ENCODE measurements at places on chromosomes 3 and 15.

DNA sequence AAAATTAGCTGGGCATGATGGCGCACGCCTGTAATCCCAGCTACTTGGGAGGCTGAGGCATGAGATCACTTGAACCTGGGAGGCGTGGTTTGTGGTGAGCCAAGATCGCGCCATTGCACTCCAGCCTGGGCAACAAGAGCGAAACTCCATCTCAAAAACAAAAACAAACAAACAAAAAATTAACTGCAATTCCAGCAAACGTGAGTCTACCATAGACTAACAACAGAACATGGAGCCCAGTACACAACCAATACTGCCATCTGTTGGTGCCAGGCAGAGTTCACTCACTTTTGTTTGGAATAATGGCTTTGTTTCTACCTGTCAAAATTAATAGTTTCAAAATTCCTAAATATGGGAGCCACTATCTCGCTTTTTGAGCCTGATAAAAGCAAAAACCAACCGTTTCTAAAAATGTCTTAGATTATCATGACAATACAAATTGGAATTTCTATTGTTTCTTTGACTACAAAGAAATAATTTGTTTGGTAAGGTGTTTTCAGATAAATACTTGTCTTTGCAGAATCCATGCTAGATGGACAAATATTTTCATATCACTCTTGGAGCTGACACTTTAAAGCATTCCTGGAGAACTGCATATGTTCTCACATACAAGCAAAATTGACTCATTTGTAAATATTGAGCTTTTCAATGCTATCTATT, 45.0 kb downstream of the GPR176 start:
- DNase-seq, result no peak

DNA sequence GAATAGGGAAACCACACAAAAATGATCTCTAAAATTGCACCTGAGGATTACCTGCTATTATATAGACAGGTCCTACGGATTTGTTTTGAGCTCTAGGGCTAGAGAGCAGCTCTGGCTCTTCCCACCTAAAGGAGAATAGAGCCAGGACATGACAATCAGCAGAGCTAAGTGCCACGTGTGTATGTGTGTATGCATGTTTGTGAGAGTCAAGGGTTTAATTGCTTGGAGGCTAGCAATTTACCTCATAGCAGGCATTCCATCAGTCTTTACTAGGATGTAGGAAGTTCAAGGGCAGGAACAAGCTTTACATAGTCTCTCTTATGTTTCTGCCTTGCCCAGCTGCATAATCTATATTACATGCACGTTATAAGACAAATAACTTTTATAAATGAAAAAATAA, 498.2 kb downstream of the NSUN3 start:
- DNase-seq, result no peak

GRCh38 chr3:29537889-29538609, 257.2 kb downstream of the RBMS3 start:
- no peak for DNase-seq

DNA sequence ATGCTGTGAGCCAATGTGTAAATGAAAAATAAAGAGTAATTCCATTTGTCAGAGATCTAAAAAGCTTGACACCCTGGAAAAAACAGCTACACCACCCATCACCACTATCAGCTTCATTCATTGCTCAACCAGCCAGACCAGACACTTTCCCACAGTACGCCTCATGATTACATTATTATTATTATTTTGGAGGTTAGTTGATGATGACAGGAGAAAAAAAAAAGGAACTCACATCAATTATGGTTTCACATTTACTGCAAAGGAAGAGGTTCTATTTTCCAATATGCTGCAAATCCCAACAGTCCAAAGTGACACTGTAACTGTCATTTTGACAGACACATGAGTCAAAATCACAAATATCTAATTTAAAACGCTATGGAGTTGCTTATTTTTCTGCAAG, 134.7 kb upstream of the TSC22D2 start:
- DNase-seq, result no peak

DNA sequence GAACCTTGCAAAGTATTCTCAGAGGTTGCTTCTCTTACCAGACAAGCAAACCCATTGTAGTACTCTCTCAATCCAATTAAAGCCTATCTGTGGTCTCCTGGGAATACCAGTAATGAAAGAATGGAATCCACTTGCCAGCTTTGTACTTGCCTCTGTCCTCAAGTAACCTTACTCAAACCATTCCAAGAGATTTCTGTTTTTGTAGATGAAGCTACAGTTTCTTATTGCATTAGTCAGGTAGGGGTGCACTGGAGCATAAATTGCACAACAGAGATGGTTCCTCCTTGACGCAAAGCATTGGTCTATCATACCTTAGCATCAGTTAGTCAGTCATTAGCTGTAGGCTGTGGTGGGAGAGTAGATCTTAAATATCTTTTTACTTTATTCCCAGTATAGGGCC, 52.9 kb downstream of the BTLA start:
- no peak for DNase-seq

DNA sequence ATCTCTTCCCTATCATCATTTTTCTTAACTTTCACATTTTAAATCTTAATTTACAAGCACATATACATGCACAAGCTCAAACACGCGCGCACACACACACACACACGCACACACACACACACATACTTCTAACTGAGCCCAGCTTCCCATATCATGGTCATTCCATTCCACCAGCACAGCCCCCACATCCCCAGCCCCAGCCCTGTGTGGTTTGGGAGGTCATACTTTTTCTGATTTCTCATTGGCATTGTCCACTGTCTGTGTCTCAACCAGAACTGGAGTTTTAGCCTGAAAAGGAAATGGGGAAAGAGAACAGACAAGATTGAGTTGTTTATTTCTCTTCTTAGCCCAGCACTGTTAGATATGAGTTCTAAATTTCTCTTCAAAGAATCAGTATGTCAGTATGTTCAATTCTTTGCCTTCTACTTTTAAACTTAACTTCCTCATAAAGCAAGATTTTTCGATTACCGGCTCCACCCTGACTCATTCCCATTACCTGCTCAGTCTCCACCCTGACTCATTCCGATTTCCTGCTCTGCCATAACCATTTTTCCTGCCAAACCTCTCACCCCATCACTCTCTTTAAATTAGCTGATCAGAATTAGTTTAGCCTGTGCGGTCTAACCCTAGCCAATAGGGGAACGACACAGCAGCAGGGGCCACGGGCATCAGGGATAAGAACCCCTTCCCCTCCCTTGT, 6.4 kb downstream of the IQCF1 start:
- no peak for DNase-seq

DNA sequence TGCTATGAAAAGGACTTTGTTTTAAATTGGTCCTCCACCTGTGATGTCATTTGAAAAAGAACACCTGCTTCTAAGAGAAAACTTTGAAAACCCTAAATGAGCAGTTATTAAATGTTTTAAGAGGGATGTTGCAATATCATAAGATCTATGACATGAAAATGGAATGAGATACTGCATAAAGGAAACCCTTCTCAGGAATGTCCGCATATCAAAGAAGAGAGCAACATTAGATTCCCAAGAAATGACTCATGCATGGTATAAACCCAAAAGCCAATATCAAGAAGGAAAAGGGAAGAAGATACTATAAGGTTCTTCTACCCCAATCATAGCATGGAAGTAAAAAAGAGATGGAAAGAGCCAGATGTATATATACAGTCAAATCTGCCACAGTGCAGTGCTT, 627.5 kb upstream of the LMCD1 start:
- no peak for DNase-seq

GRCh38 chr3:156163848-156164247, 43.5 kb downstream of the KCNAB1 start:
- no peak for DNase-seq

DNA sequence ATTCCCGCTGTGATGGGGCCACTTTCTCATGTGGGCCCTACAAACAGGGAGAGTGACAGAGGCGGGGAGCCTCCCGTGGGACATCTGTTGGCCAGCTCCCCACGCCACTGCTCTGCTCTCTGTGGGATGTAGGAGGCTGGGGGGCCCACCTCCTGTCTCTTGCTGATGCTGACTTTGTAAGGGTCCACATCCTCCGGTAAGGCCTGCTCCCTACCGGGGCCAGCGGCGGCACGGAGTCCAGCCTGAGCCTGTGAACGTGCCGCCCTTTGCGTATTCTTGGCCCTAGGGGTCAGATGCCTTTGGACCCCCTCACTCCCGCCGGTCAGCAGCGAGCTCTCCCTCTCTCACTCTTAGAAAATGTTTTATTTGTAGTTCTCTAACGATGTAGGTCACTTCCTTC, 153.2 kb downstream of the LRRC28 start:
- DNase-seq, result no peak

DNA sequence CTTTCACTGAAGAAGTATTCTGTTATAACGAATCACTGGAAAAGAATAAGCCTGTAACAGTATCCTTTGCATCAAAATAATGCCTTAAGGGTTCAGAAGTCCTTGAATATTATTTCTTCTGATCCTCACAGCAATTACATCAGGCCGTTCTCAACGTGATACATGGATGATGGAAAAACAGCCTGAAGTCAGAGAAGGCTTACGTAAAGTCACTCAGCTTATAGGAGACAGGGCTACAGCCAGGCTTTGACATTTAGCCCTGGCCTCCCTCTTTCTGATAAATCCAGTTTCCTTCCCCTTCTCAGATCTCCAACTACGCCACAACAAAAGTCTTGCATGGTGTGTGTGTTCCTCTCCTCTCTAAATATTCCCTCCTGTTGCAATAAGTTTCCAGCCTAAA, 131.9 kb downstream of the ANO10 start:
- no peak for DNase-seq

GRCh38 chr3:134277066-134277660, 26.5 kb upstream of the RYK start:
- no peak for DNase-seq

DNA sequence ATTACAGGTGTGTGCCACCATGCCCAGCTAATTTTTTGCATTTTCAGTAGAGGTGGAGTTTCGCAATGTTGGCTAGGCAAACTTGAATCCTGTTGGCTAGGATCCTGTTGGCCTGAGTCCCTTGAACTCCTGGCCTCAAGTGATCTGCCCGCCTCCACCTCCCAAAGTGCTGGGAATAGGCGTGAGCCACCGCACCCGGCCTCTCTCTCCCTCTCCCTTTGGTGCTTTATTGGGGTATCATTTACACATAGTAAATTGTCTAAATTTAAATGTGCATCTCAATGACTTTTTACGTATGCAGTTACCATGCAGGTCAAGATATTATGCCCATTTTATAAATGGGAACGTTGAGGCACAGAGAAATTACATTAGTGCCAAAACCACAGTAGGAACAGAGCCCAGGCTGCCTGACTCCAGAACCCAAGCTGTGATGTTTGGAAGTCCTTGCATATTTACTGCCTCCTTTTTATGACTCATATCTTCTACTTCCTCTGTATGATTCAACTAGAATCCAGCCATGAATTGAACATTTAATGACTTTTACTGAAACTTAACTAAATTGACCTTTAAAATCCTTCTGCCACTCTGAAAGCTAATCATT, 34.0 kb upstream of the RPP14 start:
- no peak for DNase-seq

- DNase-seq, result no peak
These were observed 61.6 kb upstream of the CTNNB1 start for GRCh38 chr3:41137686-41138111.

- no peak for DNase-seq
These were observed 38.5 kb upstream of the LIPC start for GRCh38 chr15:58393241-58393662.

DNA sequence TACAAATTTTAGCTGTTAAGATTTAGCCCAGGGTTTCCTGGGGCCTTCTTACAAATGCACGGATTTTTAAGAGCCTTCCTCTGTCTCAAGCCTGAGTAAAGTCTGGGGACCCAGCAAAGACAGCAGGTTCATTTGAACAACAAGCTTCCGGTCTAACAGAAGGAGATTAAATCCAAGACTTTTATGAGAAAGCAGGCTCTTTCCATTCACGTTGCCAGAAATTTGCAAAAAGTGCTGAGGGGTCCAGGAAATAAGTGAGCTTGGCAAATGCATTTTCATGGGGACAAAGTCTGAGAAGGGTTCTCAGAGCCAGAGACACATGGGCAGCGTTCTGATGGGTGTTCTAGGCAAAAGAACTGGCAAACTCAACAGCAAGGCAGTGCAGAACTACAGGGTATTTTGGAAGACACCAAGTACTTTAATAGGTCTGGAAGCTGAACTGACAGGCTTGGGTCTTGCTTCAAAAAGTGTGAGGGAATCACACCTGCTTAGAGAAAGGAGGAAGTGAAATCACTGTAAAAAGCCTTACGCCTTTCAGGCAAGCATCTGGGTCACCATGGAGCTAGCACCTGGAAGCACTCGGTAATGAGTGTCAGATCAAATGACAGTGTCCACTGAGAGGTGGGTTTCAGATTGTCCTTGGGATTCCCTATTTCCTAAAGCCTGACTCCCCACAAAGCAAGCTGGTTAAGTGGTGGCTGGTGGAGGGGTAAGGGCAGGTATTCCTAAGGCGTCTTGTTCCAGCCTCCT, 115.8 kb upstream of the ARHGEF3 start:
- DNase-seq, result no peak

GRCh38 chr15:94135486-94136147, 95.7 kb upstream of the MCTP2 start:
- DNase-seq, result no peak

GRCh38 chr3:44478055-44478468, 592 bp upstream of the ZNF445 start:
- DNase-seq, result no peak

DNA sequence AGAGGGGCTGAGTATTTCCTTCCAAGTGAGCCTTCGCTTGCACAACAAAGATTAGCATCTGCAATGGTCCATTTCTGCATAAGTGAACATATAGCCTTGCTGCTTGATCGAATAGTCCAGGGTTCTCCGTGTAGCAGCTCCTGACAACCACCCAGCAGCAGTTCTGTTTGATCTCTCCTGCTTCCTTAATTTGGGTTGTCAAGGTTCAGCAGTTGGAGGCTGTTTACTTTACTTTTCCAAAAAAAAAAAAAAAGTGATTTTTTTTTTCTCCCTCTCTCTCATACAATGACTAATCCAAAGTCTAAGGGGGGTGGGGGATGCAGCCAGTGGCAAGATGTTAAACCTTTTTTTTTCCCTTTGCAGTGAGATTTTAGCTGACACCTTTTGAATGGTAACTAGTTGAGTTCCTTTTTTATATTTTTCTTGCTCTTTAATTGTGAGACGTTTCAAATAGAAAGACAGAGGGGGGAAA, 3.6 kb downstream of the FOXP1 start:
- DNase-seq, result no peak

DNA sequence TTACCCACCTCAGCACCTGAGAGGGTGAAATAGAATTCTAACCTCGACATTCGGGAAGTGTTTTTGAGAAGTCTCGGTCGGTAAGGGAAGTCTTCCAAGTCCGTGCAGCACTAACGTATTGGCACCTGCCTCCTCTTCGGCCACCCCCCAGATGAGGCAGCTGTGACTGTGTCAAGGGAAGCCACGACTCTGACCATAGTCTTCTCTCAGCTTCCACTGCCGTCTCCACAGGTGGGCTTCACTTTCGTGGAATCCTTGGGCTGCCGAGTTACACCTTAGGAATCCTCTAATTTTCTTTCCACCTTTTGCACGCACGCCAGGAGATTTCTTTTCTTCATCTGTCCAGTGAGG, 775 bp downstream of the CCNDBP1 start:
- DNase-seq, result no peak

DNA sequence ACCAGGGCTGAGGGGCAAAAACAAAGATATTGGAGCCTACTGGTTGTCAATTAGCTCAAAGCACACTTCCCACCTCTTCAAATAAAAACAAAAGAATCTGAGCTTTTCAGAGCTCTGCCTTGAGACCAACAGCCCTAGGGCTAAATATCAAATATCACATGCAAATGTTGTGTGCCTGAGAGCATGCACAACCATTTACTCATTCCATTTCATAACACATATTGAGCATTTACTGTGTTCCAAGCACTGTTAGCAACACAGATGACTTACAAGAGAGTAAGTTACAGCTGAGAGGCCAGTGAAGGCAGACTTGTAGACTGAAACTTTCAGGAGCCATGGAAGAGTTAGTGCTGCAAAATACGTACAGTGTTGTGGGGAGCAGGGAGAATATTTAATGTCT, 222.4 kb downstream of the CPNE4 start:
- DNase-seq, result no peak
